ENCODE measurements at places on chromosomes 6 and 20.

GRCh38 chr6:116872771-116873170 is 4.3 kb upstream of the RFX6 start:
- DNase-seq, result no peak

DNA sequence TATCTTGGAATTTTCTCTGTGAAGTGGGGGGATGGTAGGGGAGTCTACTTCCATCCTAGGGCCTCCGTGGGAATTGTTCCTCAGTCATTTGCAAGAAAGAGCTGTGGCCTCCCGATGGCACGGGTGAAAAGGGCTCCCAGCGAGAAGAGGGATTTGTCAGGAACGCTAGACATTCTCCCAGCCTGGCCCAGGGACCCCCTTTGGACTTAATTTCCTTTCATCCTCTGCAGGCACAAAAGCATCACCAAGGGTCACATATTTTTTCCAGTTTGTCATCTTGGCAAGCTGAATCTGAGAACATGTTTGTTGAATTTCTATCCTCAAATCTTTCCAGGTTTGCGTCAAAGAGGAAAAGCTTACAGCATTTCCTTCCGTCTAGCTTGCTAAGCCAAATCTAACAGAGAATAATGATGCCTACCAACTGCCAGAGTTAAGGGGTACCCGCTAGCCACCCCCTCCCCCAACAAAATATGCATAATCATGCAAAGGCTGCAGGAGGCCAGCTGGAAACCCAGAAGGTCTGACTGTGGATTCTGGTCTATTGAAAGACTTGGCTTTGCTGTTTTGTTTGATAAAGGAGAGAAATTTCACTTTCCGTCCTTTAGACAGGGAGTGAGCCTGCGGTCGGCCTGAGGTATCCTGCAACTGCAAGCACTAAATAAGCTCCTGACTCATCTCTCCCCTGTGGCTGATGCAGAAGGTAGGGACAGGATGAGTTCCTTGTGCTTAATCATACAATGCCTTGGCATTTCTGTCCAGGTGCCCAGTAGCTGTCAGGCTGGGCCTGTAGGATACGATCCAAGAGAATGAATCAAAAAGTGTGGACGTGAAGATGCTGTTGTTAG is 23.1 kb downstream of the PSMG4 start:
- DNase-seq, result peak; percentile 95

DNA sequence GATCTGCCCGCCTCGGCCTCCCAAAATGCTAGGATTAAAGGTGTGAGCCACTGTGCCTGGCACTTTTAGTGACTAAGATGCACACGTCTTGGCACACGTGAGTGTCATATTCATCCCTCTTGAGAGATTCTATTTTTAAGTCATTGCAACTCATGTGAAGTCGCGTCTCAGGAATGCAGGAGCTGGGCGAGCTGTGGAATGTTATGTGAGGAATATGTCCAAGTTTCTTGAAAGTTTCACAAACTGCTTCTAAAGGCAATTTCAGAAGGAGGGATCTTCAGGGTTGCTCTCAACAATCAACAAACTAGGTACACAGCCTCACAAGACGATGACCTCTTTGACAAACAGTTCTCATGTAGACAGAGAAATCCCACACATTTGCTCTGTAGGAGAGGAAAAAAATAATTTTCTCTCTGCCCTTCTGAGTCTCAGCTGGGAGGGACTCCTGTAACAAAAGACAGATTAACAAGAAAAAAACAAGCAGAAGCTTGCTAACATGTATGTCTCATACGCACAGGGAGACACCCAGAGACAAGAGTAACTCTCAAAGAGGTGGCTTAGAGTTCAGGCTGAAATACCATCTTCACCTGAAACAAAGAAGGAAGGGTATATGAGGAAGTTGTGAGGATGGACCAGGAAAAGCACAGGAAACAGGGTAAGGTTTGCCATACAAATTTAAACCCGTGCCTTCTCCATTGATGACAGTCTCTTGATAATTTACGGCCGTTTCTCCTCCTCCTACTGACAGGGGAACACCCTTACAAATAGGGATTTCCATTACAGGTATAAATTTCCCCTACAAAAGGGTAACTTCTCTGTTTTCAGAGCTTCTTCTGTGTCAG is 45.3 kb upstream of the FAM50B start:
- peak; percentile 98 for DNase-seq

DNA sequence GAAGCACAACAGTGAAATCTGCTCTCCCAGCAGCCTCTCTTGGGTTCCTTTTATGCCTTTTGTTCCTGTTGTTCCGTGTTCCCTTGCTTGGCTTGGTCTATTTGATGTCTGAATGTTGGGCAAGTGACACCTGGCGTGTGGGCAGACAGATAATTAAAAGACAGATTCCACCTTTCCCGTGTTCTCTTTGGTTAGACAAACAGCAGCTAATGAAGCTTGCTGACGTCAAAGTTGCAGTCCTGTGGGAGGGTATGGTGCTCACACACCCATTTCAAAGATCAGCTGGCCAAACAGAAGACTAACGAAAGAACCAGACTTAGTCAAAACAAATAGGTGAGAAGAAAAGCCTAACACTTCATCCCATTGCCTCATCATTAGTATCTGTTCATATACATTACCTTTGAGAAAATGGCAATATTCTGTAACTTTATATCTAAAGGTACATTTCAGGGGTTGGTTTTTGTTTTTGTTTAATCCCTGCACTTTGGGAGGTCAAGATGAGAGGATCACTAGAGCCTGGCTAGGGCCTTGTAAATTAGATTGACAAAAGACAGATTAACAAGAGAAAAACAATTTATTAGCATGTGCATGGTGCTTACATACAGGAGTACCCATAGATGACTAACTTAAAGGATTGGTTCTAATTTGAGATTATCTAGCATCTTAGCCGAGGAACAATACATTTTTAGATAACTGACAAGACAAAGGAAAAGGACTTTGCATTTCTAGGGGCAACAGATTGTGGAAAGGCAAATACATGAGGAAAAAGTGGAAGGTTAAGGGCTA is 48.9 kb upstream of the TNFRSF21 start:
- DNase-seq, result no peak

GRCh38 chr6:121823437-121823851 is 388.0 kb downstream of the GJA1 start:
- DNase-seq, result peak; percentile 92

GRCh38 chr6:158868890-158869825 is 50.0 kb upstream of the EZR start:
- DNase-seq, result no peak

- DNase-seq, result no peak
Observed at GRCh38 chr6:128078276-128078675, 177.4 kb upstream of the THEMIS start.

- DNase-seq, result no peak
Observed at GRCh38 chr20:62755817-62756724, 40.2 kb upstream of the MRGBP start.

- DNase-seq, result no peak
Observed at GRCh38 chr6:56580271-56580670, 62.4 kb downstream of the DST start.

GRCh38 chr6:136647363-136647852 is 97.2 kb upstream of the MAP7 start:
- peak; percentile 70 for DNase-seq

GRCh38 chr6:69392745-69393144 is 404.1 kb downstream of the LMBRD1 start:
- no peak for DNase-seq

GRCh38 chr6:102023977-102024657 is 630.6 kb downstream of the GRIK2 start:
- no peak for DNase-seq

- no peak for DNase-seq
Observed at GRCh38 chr20:62220666-62221568, 839 bp upstream of the HRH3 start.

DNA sequence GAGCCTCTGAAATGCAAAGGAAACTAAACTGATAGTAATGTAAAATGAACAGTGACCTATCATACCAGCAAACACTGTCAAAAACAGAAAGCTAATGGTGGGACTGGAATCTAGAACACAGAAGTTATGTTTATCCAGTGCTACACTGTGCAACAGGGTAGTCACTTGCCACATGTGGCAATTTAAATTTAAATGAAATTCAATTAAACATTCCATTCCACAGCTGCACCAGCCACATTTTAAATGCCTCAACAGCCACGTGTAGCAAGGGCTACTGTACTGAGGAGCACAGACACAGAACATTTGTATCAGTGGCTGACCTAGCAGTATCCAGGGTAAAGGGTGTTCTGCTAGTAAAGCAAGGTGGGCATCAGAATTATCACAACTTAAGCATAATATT is 5.6 kb upstream of the POLR1H start:
- no peak for DNase-seq

DNA sequence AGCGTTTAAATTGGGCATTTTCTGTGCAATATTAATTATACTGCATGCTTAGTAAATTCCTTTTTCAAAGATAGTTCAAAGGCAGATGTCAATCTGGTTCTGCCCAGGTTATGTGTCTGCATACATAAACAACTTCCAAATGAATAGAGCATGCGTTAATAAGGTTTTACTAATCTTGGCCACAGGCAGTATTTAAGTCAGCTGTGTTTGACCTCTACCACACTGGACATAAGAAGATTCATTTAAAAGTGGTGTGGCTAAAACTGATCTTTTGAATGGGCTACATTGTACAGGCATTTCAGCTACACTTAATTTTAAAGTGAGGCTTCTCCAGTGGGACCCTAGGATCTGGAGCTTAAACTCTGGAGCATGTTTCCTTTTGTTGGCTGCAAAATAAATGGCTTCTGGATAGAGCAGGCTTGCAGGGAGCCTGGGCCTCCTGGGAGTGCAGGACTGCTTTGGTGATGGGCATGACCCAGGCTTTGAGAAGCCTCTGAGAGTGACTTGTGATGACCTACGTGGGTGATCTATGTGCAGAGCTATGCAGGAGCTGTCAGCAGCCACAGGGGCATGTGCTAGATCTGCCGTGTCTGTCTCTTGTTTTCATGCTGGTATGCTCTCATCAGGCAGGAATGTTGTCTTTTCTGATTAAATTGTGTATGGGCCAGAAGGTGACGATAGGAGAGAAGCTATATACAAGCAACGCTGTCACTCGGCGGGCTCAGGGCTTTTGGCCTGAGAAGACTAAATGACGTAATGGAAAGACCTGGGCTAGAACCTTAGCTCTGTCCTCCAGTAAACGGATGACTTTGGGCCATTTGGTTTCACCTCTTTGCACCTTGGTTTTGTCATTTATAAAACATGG is 331.2 kb downstream of the QKI start:
- peak; percentile 99 for DNase-seq

- DNase-seq, result no peak
Observed at GRCh38 chr6:10763006-10763405, 15.4 kb downstream of the TMEM14B start.

DNA sequence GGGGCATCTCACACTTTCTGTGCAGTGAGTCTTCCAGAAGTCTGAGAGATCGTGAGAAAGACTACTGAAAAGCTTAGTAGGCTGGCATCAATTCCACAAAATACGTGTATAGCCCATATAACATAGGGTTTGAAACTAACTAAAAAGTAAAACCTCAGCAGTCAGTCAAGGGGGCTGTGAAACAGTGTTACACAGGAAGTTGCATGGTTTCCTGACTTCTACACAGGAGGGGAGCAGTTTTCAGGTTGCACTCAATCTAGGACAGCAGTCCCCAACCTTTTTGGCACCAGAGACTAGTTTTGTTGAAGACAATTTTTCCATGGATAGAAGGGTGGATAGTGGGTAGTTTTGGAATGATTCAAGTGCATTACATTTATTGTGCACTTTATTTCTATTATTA is 4.7 kb upstream of the LY86 start:
- peak; percentile 12 for DNase-seq

DNA sequence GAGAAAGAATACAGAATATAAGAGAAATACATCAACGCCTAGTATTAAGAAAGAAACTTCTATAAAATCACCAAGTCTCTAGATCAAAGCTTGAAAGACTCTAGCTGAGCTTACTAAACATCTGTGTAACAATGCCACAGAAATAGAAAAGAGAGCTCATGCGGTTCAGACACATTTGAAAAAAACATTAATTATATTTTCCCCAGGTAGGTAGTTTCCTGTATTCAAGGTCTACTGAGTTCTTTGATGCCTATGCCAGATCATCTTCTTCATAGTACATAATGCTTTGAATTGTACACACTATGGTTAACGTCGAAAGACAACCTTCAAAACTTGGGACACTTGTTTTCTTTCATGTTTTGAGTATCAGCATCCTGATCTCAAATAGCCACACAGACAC is 11.3 kb downstream of the MOXD1 start:
- DNase-seq, result no peak

DNA sequence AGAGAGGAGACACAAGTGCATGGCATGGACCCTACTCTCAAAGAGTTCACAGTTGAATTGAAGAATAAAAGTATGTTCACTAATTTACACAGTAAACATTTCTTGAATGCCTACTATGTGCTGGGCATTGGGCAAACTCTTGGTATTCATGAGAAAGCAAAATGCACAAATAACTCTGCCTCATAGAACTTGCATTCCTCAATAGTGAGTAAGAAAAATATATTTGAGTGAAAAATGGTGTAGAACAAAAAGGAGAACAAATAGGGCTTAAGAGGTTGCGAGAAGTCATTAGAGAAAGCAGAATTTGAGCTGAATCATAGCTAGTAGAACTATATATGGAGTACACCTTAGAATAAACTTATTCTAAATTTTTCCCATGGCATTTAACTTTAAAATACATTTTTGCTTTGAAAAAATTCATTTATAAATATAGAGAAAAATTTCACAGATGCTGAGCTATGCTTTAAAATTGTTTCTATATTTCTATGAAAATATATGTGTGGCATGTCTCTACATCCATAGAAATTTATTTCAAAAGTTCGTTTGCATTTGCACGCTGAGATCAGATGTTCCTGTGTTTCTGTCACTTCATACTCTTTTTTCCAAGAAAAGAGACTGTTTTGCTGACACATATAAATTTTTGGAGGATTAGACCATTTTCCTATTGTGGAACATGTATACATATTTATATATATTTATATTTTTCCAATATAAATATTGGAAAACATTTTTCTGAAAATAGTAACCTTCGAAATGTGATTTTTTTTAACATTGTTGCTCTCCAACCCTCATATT is 236.1 kb downstream of the KCNQ5 start:
- peak; percentile 40 for DNase-seq
